WTC11 (cell line): ENCODE measurements at places on chromosomes 1 and 21. TPM values are rescaled to one million over a fixed set of nuclear protein-coding genes. Genes with fewer than 3 reads are reported as not detected.

The LRRC38 gene
- 0.15 to 0.25 TPM (median 0.16 TPM) in 3 replicates for total RNA-seq

GRCh38 chr1:58515794-58516401 is 30.6 kb downstream of the OMA1 start:
- DNase-seq = no peak

- DNase-seq = no peak
These were observed 310.7 kb downstream of the PLPP3 start for GRCh38 chr1:56268519-56269140.

GRCh38 chr1:241895013-241895412 is 47.0 kb downstream of the EXO1 start:
- no peak for DNase-seq

DNA sequence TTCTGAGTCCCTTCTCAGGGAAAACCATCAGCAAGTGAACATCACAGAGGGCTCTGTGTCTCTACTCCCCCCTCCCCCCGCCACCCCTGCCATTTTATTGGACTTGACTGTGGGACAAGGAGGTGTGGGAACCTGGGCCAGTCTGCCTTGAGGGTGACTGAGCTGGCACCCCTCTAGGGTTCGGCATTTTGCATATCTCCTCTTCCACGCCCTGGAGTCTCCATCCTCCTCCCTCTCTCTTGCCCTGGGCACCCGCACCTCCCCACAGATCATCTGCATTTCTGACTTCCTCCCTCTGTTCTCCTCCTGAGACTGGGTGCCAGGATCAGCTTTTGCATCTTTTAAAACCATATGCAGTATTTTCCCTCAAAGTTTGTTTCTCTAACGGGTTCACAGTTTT is 107.1 kb upstream of the ERRFI1 start:
- DNase-seq = no peak
